ENCODE measurements at places on chromosomes 4 and X.

GRCh38 chr4:108834835-108835384 lies 72.1 kb upstream of the ETNPPL start:
- no peak for DNase-seq

- no peak for DNase-seq
Observed at GRCh38 chr4:143701365-143701764, 890 bp upstream of the FREM3 start.

DNA sequence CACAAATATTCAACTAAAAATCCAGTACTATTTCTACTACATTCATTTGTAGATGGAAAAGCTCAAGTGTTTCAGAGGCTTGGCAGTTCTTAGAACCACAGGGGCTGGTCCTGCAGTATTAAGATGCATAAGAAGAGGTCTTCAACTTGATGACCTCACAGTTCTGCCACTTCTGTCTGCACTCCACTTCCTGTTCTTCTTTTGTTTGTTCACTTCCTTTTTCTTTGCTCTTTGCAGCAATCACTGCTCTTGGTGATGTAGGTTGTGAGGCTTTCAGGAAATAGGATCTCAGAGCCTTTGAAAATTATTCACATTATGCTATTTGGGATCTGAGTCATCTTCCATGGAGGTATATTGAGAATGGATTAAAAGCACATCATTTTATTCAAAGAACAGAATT lies 602.0 kb upstream of the CPEB2 start:
- no peak for DNase-seq

DNA sequence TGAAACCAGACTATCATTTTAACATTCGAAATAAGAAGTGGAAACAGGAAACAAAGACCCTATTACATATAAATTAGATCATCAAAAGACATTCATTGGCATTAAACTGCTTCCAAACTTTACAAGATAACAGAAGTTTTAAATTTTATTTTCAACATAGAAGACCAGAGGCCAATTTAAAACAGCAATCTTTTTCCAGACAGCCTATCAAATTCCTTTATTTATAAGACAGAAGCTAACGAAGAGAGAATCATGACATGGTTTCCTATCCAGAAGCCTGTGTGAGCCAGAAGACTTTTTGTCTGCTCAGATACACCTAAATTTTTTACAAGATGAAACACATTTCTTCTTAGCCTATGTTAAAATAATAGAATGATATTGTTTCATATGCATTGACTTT lies 291.9 kb downstream of the PPP3CA start:
- DNase-seq = no peak

GRCh38 chr4:40940756-40941155 lies 191.0 kb downstream of the NSUN7 start:
- no peak for DNase-seq

DNA sequence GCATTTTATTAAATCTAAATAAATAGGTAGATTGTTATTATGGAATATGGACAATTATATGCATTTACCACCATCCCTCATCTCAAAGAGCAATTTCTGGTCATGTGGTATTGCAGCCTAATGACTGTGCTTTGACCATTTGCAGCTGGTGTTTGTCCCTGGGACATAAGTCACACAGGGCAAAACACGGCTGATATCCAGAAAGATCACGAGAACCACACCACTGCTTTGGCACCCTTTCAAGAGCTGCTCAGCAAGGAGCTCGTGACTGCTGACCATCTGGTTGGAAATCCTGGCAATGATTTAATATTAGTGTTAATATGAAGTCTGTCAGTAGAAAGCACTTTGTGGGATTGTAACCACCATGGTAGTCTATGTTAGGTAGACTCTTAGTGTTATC lies 545.0 kb downstream of the GBA3 start:
- no peak for DNase-seq

DNA sequence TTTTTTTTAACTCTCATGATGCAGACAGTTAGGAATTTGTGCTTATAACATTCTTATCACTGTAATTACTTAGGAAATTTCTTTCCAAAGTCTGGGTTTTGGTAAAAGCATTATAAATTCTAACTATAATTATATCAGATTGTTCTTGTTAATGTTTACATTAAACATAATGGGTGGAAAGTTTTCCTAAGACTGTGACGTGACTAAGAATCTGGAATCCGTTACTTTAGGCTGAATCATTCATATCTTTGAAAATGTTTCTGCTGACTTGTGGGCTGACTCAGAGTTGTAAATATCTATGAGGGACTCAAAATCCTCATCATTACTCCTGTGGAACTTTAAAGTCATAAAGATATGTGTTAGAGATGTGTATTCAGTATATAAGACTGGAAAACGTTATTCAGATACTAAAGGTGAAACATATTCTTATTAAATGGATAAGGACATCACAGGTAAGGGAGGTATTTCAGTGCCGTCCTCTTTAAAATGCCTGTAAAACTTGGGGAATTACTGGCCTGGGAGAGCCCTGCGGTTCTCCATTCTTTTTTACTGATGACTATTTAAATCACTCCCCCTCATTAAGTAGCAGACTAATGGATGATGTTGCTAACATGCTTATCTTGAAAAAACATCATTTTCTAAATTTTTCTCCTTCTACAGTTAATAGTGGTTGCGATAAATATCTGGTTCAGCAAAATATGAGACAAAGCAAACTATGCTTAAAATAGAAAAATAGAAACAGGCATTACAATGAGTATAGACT lies 159.0 kb downstream of the DCLK2 start:
- no peak for DNase-seq

- no peak for DNase-seq
Observed at GRCh38 chr4:128880662-128881061, 71.2 kb downstream of the JADE1 start.

DNA sequence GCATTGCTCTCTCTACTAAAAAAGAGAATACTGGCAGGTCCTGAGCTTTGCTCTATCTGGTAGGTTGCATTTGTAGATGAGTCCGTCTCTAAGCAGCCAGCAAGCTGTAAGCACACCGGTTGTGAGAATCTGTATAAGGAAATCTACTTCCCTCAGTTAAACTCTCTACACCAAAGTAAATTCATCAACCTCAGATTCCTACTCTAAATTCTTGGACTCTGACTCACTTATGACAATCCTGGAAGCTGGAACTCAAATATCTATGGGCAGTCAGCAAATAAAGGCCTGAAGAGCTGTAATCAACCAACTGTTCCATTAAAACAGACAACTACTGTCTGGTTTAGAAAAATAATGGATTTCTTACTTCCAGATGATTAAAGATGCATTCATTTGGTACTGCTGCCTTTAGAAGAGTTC lies 37.9 kb downstream of the FAT1 start:
- DNase-seq = no peak

- DNase-seq = no peak
Observed at GRCh38 chrX:69066021-69066757, 99.1 kb downstream of the PJA1 start.

- no peak for DNase-seq
Observed at GRCh38 chr4:186604124-186604807, 48.9 kb upstream of the MTNR1A start.

DNA sequence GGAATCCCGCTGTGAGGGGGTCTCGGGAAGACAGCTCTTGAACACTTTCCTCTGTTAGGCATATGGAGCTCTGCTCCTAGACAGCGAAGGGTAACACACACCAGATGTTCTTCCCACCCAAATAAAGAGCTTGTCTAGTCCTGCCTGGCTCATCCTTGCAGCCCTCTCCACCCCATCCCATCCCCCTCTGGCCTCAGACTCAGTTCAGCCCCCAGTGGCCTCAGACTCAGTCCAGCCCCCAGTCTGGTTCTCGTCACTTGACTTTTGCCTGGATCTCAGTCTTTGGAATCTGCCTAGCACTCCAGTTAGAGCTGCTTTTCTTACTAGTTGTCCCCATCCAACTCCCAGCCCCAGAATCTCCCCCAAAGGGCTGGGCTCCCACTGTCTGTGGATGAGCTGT lies 14.9 kb downstream of the RAB33A start:
- DNase-seq = no peak

DNA sequence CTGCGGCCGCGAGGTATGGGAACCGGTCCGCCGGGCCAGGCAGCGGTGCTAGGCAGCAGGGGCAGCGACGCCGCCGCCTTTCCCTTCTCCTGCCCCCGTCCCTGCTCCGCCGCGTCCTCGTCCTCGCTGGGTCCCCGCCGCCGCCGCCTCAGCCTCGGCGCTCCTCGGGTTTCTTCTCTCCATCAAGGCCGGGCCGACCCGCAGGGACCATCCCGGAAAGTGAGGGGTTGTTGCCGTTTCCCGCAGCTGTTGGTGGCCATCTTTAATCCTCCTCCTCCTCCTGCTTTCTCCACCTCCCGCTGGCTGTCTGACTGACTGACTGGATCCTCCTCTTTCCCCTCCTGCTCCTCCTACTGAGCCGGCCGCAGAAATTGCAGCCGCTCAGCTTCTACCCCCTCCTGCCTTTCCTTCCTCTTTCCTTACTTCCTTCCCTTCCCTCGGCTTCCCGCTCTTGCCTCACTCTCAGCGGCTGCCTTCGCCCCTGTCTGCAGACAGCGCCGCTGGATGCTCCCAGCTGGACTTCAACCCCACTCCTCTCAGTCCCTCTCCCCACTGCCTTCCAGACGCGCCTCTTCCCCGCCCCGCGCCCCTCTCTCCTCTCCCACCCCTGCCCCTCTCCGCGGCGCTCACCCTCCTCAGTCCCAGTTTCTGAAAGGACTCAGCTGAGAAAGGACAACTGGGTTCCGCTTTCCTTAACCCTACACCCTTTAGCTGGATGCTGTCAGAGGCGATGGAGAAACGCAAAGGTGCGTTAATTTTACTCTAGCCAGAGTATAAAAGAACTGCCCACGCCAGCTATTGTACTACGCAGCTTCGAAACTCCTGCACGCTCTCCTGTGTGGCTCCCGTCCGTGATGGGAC lies at the start of gene WDFY3:
Gene WDFY3, minus strand, starts transcription at position 309 of the 861 bp plus-strand sequence. CDS start 106,099 bp downstream, outside the sequence.
- peak; percentile 86 for DNase-seq

- DNase-seq = no peak
Observed at GRCh38 chrX:115047181-115047580, 29.8 kb upstream of the IL13RA2 start.

- DNase-seq = no peak
Observed at GRCh38 chrX:120372667-120373370, 10.9 kb downstream of the ATP1B4 start.

GRCh38 chrX:11269996-11270395 lies 23.2 kb upstream of the AMELX start:
- no peak for DNase-seq

DNA sequence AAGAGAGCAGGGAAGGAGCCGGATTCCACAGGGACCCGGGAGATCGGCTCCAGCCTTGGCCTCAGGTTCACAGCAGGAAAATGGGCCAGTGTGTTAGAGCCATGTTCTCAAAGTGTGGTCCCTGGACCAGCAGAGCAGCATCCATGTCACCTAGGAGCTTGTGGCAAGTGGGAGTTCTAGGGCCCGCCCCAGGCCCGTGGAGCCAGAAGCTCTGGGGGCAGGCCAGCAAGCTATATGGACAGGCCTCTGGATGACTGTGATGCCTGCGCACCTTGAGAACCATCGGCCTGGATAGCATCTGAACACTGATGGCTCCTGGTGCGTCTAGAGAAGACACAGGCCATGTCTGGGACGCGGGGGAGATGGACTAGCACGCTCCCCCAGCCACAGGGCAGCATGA lies 33.7 kb downstream of the SH3TC1 start:
- no peak for DNase-seq

DNA sequence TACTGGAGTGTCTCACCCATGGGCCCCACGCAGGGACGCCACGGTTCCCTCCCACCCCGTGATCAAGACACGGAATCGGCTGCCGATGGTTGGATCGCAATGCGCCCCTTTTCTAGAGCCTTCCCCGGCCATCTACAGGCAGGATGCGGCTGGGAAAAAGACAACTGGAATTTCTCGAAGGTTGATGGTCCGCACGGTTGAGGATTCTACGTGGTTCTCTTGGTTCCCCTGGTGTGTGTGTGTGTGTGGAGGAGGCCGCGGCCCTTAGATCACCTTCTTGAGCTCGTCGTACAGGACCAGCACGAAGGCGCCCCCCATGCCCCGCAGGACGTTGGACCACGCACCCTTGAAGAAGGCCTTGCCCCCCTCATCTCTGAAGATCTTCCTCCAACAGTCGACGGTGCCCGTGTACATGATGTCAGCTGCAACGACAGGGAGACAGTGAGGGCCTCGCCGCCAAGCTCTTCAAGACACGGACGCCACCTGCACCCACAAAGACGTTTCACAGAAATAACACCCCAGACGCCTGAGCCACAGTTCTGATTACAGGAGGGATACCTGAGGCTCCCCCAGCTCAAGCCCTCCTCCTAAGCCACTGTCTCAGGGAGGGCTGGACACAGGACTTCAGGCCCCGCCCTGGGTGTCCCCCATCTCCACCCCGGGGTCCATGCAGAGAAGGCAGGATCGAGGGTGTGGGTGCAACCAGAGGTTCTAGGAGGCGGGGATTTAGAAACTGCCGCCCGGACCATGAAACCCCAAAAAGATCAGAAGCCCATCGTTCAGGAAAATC lies 5.4 kb downstream of the SLC25A6 start:
- DNase-seq = no peak

DNA sequence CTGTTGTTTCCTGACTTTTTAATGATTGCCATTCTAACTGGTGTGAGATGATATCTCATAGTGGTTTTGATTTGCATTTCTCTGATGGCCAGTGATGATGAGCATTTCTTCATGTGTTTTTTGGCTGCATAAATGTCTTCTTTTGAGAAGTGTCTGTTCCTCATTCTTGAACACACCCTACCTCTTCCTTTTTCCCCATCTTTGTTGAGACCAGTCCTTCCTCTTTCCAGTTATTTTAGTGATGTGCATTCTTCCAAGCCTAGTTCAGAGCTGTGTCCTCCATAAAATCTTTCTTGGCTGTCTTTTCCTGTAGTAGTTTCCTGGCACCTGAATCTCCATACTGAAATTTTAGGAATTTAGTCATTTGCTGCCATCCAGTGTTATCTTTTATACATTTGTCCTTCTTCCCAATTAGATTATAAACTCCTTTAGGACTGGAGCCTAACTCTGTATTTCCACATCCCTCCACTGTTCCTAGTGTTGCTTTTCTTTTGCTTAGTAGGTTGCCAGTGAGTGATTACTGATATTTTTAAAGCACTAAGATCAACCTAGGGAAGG lies 11.4 kb downstream of the FHIP1A start:
- DNase-seq = no peak

DNA sequence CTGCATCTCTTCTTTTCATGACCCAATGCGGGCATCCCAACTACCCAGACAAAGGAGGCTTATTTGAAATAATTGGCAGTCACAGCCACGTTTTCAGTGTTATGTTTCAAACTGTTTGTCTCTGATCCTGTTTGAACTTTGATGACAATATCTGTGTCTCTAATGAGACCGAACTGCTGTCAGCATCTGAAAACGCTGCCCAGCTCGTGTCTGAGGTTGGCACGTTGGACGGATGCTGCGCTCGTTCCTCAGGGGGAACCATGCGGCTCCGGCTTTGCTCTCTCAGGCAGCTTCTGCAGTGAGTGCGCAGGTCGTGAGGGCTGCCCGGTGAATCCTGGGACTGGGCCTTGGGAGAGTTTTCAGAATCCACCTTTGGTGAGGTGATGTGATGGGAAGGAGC lies 58.4 kb upstream of the SORBS2 start:
- no peak for DNase-seq

GRCh38 chr4:140800666-140801065 lies 44.5 kb upstream of the TBC1D9 start:
- no peak for DNase-seq
